NCI-H1417 treated with DMSO at 0.1 percent for 48 hours (cell line): ENCODE measurements at places on chromosomes 3 and 15.

DNA sequence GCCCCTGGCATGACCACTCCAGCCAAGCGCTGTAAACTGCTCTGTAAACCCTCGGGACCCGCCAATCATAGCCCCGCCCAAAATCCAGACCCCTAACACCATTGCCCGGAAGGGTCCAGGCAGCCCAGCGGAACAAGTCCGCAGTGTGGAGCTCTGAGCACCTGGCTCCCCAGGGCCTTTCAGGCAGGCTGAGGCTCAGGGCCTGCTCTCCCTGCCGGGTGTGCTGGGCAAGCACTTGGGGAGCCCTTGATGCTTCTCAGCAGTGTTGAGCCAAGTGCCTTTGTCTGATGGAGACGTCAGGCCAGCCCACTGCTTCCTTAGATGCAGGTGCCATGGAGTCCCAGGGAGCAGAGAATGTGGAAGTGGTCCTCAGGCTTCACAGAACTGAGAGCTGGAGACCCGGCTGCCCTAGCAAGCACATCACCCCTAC lies 106.2 kb downstream of the TLE3 start:
- peak; percentile 40 for DNase-seq

- no peak for DNase-seq
Measured at GRCh38 chr3:36823806-36824205, 59.5 kb upstream of the DCLK3 start.

- no peak for DNase-seq
Measured at GRCh38 chr15:59873644-59874272, 130.4 kb upstream of the FOXB1 start.

- no peak for DNase-seq
Measured at GRCh38 chr3:146307456-146307725, 56.5 kb upstream of the PLSCR4 start.

GRCh38 chr3:117846238-117846637 lies 1136.7 kb downstream of the TUSC7 start:
- DNase-seq: no peak

- DNase-seq: no peak
Measured at GRCh38 chr15:72341361-72341760, 21.4 kb upstream of the CELF6 start.

- DNase-seq: no peak
Measured at GRCh38 chr3:125067225-125067624, 11.4 kb upstream of the HEG1 start.

GRCh38 chr15:57228395-57228794 lies 147.9 kb upstream of the CGNL1 start:
- no peak for DNase-seq

DNA sequence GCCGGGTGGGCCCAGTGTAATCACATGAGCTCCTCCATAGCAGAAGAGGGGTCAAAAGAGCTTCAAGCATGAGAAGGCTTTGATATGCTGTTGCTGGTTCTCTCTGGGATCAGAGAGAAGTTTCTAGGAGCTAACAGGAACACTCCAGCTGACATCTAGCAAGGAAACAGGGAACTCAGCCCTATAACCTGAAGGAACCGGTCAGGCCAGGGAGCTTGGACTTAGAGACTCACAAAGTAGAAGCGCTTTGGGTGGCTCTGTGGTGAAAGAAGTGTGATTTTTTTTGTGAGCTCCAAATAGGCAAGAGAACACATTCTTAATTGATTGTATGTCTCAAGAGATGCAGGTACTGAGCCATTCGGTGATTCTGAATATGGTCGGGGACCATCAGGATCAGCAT lies 26.2 kb upstream of the EPHB1 start:
- DNase-seq: no peak

DNA sequence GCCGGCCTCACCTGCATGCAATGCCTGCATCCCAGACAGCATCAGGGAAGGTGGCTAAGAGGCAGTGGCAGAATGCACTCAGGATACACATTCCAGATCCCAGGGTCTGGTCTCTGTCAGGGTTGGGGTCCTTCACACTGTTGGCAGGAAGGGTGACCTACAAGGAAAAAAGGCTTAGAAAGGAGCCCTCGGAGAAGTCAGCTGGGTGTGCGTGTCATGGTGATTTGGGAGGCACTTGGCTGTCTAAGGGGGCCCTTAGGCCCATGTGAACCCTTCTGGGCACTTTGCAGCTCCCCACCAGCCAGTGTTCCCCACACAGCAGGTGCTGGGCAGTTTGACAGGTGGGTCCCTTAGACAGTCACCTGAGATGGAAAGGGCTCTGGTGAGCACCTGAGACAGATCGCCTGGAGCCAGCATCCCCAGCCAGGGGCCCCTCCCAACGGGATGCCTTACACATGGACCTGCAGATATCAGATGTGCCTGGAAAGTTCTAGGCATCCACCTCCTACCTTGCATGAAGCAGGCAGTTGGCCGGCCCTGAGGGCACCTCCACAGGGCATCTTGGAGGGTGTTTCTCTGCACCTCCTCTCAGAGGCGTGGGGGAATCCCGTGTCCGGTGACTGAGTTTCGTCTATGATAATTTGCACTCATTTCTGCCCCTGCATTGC lies 131.6 kb downstream of the LRRK1 start:
- DNase-seq: no peak

GRCh38 chr3:152076148-152076547 lies 192.6 kb upstream of the MBNL1 start:
- DNase-seq: no peak

- no peak for DNase-seq
Measured at GRCh38 chr3:3675801-3676200, 123.4 kb upstream of the LRRN1 start.

DNA sequence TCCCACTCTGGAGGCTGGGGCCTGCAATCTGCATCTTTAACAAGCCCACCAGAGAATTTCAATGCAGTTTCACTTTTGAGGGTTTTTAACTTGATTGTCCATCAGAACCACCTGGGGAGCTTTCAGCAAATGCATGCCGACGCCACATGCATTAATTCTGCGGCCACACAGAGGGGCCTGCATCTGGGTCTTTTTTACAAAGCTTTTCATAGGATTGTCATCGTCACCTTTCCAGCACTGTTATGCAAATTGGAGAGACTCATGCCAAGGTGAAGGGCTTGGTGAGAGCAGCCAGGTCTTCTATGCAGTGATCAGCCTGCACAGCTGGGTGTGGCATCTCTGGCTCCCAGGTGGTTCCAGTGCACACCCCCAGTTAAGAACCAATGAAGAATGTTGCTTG lies 143.0 kb upstream of the CTDSPL start:
- no peak for DNase-seq

GRCh38 chr3:58135712-58136543 lies 74.8 kb downstream of the DNASE1L3 start:
- DNase-seq: no peak

- DNase-seq: no peak
Measured at GRCh38 chr3:147015334-147015733, 391.0 kb downstream of the ZIC4 start.
